ENCODE measurements at places on chromosomes 2 and 18.

DNA sequence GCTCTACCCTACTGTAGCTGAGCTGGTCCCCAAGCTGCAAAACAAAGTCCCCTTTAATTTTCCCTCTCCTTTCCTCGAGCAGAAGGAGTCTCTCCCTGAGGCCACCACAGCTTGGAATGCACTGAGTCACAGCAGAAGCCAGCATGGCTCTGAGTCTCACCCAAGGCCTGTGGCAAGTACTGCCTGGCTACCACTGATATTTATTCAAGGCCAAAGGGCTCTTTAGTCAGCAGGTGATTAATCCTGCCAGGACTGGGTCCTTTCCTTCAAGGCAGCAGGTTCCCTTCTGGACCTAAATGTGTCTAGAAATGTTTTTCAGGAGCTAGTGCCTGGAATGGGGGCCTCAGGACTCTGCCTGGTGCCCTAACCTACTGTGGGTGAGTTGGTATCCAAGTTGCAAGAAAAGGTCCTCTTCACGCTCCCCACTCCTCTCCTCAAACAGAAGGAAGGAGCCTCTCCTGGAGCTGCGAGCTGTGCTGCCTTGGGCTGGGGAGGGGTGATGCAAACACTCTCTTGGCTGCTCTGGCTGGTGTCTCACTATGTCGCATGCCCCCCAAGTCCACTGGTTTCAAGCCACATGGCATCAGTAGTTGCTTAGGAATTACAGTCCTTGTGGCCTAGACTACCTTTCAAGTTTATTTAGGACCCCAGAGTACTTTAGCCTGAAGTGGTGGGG is 53.4 kb downstream of the CD28 start:
- DNase-seq, result peak; percentile 61

DNA sequence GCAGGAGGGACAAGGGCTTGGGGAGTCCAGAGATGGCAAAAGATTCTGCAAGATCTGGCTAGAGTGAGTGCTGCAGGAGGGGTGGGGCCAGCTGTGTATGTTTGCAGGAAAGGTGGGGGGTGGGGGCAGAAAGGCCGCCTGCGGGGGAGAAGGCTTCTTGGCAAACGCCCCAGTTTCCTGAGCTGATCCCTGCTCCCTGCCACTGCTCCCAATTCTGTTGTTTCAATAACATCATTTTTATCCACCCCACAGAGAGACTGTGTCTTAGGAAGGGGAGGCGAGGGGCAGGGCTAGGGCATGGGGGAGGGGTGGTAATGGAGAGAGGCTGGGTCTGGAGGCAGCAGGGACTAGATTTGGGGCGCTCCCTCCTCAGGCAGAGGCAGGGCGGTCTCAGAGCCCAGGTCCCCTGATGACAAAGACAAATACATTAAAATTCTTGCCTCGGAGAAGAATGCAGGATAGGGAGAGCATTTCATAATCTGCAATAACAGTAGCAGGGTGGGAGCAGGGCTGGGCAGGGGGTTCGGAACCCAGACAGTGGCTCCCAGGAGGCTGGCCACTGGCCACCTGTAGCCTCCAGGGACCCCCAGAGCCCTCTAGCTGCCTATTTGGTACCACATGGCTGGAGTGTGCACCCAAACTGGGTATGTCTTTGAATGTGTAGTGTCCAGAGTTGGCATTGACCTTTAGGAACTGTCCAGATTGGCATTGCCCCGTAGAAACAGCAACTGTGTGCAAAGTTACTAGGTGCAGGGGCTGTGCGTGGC is 2.1 kb upstream of the WNT6 start:
- no peak for DNase-seq

DNA sequence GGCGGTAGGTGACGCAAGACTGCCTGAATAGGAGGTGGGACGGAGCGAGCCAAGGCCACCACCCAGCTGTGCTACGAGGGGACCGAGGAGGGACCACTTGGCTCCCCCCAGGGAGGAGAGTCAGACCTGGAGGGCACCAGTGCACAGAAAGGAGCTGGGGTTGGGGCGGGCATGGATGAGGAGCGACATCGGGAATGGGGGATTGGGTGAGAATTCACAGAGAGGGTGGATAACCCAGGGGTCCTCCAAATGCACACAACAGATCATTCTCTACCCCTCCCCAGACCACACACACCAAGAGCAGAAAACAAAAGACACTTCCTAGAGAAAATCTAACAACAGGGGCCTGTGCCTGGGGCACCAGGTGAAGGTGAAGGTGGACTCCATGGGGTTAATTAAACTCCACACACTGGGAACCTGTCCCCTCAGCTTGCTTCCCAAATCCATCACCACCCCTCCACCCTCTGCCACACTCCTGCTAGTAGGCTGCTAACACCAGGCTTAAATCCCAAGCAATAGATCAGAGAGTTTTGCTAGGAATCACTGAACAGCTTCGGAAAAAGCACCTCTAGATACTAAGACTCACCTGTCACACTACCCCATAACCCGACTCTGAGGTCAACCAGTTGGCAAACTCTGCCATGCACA is 274.6 kb downstream of the EIPR1 start:
- DNase-seq, result no peak

GRCh38 chr2:70748002-70748784 is 19.8 kb downstream of the ADD2 start:
- no peak for DNase-seq

DNA sequence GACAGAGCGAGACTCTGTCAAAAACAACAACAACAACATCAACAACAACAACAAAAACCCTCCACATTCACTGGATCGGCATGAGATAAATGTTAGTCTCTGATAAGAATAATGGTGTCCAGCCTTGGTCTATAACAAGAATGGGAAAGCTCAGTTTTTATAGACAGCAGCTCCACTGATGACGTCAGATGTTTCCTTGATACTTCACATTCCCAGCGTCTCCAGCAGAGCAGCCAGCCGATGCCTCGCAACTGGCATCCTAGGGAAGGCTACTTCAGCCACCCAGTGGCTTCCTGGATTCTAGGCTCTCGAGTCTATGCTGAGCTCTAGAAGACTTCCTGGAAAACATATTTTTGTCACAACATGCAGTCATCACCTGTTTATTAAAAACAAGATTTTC is 271.4 kb upstream of the SMIM21 start:
- DNase-seq, result no peak

- DNase-seq, result no peak
Measured at GRCh38 chr2:240539906-240540305, 17.9 kb downstream of the ANKMY1 start.

DNA sequence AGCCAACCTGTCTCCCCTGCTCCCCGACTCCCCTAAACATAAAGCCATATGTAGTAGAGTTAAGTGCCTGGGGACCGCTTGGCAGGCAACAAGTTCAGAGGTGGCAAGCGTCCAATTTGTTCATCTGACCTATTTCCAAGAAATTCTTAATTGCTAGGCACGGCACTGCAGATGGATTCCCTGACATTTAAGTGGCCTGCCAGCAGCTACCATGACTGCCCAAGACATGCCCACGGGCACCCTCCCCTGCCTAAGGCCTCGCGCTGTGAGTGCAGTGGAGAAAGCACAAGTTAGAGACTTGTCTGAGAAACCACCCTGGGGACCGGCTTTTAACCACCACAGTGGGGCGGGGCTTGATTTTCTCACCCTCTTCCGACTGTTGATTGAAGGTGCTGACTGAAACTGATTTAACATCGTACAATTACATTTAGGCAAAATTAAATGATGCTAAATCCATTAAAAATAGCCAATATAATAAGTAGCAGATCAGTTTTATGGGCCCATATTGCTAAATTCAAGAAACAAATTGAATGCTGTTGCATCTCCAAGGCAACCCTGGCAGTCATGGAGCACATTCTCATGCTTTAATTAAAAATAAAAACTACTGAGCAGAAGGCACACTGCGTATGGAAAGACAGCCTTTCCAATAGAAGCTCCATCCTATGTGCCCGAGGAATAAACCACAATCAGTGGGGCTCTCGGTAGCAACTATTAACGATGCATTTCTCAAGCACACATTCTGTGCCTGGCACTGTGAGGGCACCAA is 163.6 kb upstream of the ACAA2 start:
- no peak for DNase-seq

- DNase-seq, result no peak
Measured at GRCh38 chr2:205889114-205889513, 196.9 kb downstream of the INO80D start.

DNA sequence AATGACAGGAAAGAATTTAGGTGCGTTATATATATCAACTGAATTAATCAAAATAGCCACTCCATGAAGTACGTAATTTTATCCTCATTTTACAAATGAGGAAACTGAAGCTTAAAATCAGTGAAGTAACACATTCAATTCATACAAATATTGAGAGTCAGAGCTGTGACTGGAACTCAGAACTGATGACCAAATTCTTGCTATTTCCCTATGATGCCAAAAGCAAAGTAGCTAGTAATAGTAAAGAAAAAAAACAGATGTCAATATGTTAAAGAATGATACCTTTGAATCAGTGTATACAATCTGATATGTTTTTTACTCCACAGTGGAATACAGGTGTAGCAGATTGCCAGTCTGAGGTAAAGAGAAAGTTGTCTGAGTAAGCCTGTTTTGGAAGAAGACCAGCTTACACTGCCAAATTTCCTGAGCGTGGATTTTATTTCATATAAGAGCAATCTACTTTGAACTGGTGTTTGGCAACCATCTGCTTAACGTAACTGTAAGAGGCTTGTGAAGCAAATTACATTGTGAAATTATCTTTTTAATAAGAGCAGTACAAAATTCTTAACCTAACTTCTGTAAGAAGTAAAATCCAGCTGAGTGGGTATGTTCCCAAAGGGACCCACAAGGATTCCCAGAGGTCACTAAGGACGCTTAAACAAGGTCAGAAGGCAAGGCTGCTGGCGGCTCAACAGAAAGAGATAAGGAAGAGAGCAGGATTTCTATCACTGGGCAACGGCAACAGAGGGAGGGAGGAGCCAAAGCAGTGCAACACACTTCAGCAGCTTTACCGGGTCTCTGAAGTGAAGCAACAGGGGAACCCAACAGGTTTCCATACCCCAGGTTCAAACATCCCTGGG is 85.6 kb downstream of the IKZF2 start:
- DNase-seq, result peak; percentile 77

DNA sequence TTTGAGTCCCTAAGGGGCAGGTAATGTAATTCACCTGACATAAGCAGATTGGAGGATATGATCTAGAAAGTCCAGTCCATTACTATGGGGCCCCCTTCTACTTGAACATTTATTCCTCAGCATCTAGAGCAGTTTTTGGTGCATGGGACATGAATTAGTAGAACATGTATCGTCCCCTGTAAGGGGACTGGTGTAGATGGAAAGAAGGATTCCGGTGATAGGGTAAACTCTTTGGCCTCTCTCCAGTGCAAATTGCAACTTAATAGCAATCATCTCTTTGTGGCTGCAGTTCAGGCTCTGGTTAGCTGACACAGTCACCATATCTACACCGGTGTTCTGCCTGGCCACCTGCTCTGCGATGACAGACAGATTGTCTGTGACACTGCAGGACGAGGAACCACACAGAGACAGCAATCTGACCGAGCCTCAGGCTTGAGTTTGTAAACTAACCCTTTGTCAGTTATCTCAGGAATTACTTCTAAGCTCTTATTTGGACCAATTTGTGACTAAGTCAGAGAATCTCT is 6.4 kb upstream of the SLC8A1 start:
- no peak for DNase-seq

- DNase-seq, result no peak
Measured at GRCh38 chr2:105845976-105846375, 101.3 kb downstream of the NCK2 start.

- DNase-seq, result no peak
Measured at GRCh38 chr2:195001924-195002323, 655.1 kb upstream of the SLC39A10 start.

DNA sequence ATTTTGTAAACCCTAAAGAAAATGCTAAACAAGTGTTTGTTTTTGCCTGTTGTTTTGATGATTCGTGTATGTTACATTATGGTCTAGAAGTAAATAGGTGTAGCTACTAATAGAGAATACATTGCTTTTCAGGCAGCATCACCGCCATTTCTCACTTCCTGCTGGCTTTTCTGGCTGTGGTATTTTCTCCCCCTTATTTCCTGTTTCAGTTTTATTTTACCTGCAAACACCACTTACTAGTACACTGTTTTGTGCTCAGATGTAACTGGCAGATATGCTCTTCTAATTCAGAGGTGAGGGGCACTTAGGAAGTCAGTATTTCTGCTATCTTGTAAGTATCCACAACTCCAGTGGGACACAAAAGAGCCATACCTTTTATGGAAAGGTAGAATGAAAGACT is 38.1 kb upstream of the SLC3A1 start:
- DNase-seq, result no peak

- DNase-seq, result no peak
Measured at GRCh38 chr2:206257350-206257749, 17.1 kb upstream of the ZDBF2 start.

GRCh38 chr2:132568656-132569055 is 101.3 kb downstream of the LYPD1 start:
- DNase-seq, result no peak

- DNase-seq, result no peak
Measured at GRCh38 chr2:155030296-155030695, 331.8 kb downstream of the KCNJ3 start.

GRCh38 chr18:10094154-10094553 is 180.3 kb downstream of the VAPA start:
- DNase-seq, result peak; percentile 44

- DNase-seq, result no peak
Measured at GRCh38 chr2:202133200-202133908, 60.3 kb downstream of the KIAA2012 start.

DNA sequence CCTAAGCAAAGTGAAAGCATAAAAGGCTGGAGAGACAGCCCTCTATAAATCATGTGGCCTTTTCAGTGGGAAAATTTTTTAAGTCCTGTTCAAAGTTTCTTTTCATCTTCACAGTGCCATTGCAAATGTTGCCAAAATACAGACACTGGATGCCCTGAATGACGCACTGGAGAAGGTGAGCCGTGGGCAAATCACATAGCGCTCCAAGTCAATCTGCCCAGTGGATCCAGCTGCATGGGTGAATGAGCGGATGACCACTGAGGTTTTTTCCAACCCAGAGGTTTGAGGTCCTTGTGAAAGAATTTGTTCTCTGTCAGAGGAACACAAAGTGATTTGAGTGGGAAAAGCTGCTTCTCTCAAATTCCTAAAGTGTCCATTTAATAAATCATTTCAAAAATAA is 11.8 kb downstream of the DAPL1 start:
- no peak for DNase-seq

DNA sequence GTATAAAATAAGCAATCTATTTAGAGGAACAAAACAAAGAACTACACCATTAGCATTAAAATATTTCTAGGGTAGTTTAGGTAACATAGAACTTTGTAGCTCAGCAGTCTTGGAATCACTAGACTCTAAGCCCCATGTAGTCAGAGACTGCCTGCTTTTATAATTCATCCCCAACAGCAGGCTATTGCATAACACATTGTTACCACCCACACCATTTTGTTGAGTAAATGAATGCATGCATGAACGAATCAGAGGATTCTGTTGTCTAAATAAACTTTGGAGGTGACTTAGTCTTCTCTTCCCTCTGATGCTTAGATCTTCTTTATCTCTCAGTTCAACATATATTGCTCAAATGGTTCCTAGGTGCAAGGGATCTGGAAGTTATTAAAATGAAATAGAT is 167.6 kb upstream of the TNP1 start:
- no peak for DNase-seq

Measured in choroid plexus epithelial cell (primary cell).